ENCODE measurements at places on chromosomes 1 and 21.
A peak's percentile ranks its signal among the peaks of the same experiment; 100 is the strongest.

DNA sequence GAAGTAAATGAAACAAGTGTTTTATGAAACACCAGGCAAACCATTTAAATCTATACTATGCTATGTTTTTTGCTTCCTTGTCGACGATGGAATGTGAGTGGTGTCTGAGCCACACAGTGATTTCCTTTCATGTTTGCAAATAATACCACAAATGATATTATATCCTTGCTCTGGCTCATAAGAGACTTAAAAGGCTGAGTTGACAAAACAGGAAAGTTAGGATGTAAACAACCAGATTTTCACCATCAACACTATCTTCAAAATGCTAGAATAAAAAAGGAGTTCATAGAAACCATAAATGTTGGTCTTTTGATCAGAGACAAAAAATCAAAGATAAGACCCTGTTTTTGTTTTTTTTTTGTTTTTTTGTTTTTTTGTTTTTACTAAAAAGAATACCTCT, 17.8 kb upstream of the MAGI3 start:
- DNase-seq = no peak

DNA sequence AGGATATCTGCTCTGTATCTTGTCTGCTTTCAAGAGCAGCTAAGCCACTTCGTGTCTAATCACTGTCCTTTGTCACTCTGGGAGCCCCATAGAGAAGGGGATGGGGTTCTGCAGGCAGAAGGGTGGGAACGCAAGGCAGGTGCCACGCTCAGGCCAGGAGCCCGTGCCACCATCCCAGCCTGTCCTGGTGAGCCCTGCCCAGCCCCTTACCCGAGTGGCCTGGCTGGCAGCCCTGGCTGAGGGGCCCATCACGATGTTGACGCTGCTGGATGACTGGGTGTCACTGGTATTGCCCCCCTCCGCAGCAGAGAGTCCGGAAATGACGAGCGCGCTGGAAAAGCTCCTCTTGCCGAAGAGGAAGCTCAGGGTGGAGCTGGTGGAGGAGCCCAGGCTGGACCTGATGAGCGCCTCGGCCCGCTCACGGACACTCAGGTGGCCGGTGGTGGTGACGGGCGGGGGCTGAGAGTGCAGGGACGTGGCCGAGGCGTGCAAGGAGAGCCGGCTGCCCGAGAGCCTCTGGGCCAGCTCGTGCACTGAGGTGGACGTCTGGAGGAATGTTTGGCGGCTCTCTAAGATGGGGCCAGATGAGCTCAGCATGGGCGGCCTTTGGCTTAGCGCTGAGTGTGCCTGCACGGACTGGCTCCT, 35.6 kb downstream of the NTPCR start:
- DNase-seq = no peak

GRCh38 chr1:154442006-154442740, 37.0 kb downstream of the IL6R start:
- DNase-seq = no peak

DNA sequence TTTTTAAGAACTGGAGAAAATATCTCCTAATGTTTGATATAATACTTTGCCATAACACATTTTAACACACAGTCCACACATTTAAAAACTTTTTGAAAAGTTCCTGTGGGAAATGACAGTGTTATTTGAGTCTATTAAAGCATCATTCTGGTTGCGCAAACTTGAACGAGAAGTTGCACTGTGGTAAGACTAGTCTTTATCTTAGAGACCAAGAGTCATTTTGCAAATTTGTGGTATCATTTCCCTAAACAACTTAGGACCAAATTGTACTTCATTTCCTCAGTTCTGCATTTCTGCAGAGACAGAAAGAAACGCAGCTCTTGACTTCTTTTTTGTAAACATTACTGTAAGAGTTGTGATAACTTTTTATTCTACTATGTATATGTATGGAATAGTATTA, at the start of gene RGS18:
TSS of gene RGS18 (plus strand) at position 282 of the 400 bp plus-strand sequence. CDS start 176 bp downstream, outside the sequence.
- no peak for DNase-seq

- DNase-seq = no peak
Measured at GRCh38 chr1:234397732-234398131, 24.5 kb downstream of the COA6 start.

GRCh38 chr1:168867941-168868634, 139.1 kb upstream of the DPT start:
- DNase-seq = no peak

DNA sequence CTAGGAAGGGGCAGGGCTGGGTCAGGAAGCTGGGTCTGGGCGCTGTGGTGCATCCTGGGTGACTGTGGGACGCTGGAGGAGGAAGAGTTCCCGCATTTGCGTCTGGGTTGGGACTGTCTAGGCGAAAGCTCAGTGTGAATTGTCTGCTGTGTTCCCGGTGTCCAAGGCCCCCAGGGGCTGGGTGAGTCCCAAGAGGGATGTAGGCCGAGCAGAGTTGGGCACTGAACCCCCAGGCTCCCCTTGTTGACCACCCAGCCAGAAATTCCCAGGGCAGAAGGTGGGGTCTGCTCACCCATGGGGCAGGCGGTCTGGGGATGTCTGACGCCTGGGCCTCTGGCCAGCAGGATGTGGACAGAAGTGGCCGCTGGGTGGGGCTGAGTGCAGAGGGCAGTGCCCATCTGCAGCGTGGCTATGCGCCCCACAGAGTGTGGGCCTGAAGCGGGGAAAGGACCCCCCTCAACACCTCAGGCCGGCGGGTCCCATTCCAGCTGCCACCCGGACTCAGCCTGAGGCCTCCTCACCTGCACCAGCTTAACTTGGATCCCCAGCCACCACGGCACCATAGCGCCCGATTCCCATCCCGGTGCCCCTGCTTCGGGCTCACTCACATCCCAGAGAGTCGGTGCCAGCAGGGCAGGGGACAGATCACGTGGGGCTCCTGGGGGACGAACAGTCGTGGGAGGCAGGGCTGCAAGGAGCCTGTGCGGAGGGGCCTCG, 37.0 kb upstream of the POFUT2 start:
- no peak for DNase-seq

GRCh38 chr1:204203206-204203767, 7.0 kb upstream of the KISS1 start:
- no peak for DNase-seq

DNA sequence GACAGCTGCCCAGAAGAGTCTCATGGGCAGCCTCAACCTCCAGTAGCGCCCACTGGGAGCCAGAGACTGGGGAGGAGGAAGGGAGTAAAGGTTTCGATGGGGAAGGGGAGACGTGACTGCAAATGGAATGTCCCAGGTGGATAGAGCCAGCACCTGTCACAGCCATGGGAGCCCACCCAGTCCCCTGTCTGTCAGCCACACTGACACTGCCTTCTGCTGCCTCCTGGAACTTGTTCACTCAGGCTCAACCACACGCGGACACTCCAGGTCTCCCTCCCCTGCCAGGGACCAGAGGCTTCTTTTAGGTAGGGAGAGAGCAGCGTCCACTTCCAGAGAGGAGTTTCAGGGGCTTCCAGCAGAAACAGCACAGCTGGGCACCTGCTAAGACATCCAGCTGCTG, 346.3 kb downstream of the NPHP4 start:
- DNase-seq = no peak

GRCh38 chr1:223214261-223214807, 71.3 kb upstream of the TLR5 start:
- DNase-seq = no peak

DNA sequence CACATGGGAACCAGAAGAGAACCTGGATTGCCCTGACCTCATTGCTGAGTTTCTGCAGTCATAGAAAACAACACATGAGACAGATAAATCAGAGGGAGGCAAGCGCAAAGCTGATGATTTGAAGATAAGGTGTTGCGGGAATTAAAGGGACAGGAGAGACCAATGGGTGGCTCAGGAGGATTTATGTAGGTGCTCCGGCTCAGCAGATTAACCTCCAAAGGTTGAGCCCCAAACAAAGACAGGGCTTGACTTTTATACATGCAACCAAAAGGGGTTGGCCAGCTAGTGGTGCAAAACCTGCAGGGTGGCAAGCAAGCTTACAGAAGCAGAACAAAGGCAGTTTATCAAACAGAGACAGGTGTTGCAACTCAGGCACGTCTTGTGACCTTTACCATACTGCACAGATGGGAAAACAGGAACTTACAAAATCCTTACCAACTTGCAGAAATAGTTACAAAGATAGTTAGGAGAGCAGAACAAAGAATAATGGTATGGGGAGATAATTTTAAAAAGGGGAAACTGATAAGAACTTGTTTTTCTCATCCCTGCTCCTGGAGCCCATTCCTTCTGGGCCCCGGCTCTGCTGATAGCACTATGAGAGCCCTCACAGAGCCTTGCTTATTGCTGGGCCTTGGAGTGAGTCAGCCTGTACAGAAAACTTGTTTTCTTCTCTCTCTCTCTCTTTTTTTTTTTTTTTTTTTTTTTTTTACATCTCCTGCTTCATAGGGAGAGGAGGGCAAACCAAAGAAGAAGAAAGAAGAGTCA, 93.6 kb downstream of the SNRPE start:
- no peak for DNase-seq

DNA sequence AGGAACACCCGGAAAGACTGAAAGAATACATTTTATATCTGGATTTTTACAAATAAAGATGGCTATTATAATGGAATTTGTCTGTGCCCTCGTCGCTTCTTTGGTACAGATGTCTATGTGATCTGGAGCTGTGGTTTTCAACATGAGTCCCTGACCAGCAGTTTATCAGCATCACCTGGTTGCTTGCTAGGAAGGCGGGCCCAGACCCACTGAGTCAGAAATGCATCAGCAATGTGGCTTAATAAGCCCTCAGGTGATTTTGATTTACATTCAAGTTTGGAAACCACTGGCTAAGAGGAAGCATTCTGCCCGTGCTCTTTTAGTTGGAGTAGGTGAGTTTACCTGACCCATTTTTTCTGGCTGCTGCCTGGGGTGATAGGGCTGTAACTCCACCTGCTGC, 31.7 kb downstream of the ATP1A1 start:
- no peak for DNase-seq

DNA sequence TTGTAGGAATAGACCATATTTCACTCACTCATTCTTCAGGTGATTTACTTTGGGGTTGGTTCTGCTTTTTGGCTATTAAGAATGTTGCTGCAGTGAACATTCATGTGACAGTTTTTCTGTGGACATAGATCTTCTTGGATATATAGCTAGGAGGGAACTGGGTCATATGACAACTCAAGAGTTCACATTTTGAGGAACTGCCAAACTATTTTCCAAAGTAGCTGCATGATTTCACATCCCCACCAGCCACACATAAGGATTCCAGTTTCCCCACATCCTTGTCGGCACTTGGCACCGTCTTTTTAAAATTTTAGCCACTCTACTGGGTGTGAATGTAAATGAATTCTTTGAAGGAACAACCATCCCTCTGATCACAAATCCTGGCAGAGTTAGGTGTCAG, 126.0 kb downstream of the PRDM2 start:
- no peak for DNase-seq

GRCh38 chr1:152165286-152166077, 6.5 kb upstream of the RPTN start:
- DNase-seq = no peak

DNA sequence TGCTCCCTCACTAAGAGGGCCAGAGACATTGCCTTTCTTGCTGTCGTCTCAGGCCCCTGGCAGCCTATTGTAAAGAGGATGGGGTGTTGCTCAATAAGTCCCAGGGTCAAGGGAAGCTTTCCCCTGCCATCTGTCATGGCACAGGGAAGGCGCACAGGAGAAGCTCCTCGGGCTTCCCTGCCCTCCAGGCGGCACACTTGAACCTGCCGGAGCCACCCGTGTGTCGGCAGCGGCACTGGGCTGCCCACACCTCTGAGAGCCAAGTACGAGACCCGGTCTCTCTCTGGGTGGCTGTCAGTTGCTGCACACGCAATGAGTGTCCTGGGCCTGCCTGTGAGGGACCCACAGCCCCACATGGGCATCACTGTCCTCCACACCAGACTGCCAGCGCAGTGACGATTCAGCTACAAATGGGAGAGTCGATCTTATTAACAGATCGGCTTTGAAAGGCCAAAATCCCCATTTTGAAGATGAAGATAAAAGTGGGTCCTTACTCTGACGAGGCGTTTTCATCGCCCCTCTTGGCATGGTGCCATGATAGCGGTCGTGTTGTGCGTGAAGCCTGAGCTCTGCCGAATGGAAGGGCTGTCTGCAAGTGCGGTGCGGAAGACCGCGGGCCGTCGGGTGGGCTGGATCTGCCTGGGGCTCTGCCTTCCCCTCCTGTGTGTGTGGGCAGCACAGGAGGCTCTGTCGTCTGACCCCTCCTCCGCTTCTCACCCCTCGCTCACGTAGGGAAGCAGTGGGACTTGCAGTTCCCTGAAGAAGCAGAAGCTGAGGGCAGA, 29.2 kb upstream of the PDXK start:
- no peak for DNase-seq

- no peak for DNase-seq
Measured at GRCh38 chr1:41656068-41656467, 171.6 kb upstream of the EDN2 start.

DNA sequence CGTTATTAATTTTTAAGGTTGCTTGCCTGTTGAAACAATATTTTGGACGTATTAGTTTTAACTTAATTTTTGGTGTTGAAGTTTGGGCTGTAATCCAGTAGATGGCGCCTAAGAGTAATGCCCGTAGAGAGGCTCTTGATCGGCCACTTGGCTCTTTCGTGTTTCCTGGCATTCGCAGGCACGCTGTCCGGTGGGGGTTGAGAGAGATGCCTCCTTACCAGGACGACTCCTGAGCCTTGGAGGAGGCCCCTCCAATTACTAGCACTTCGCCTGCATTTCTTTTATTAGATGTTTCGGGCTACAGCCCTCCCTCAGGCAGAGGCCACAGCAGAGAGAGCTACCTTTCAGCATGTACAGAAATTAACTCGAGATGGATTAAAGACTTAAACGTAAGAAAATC, 12.0 kb downstream of the OR2M4 start:
- peak; percentile 11 for DNase-seq

DNA sequence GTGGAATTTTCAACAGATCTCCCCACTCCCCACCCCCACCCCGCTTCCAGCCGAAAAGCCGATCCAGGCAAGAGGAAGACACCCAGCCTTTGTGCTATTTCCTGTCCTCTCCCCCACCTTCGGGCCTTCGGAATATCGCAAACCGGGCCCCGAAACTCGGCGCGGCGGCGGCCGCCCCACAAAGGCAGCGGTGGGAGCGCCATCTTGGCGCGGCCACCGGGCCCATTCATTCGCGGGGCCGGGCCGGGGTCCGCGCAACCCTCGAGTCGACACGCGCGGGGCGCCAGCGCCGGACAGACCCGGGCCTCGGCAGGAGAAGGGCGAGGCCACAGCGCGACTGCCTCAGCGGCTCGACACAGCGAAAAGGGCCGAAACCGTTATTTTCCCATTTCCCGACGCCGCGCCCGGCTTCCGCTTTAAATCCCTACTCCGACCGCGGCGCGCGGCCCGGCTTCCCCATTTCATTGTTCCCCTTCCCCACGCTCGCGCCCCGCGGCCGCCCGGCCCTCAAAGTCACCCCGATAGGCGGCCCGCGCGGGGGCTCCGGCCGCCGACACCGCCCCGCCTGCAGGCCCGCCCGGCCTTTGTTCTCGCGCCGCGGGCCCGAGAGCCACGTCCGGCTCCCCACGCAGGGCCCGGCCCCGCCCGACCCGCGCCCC, 911 bp downstream of the GNB1 start:
- no peak for DNase-seq

GRCh38 chr1:47875831-47876586, 121.2 kb downstream of the TRABD2B start:
- no peak for DNase-seq

- no peak for DNase-seq
Measured at GRCh38 chr1:179883745-179884138, 1.7 kb downstream of the TOR1AIP1 start.
